ENCODE measurements at places on chromosomes 2 and 18.
A peak's percentile ranks its signal among the peaks of the same experiment; 100 is the strongest.

GRCh38 chr2:238554468-238555315 is 128.0 kb downstream of the ASB1 start:
- no peak for DNase-seq

- DNase-seq, result peak; percentile 11
Observed at GRCh38 chr2:162840598-162841246, 2.2 kb upstream of the KCNH7 start.

DNA sequence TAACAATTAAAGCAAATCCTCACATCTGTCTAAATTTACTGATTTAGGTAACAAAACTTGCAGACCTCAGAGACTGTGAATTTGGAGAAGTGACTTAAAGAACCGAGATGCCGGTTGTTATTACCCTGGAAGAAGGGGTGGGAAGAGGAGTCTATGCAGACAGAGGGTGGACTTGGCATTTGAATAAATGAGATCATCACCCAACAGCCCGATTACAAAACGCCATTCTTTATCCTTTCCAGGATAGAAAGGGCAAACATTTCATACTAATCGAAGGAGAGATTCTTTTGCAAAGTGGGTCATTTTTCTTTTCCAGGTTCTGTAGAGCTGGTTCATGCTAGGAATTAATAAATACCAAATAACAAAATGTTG is 73.1 kb upstream of the TPO start:
- DNase-seq, result no peak

GRCh38 chr2:107932488-107932887 is 53.8 kb upstream of the SLC5A7 start:
- no peak for DNase-seq

GRCh38 chr2:181836583-181836982 is 54.9 kb upstream of the ITPRID2 start:
- no peak for DNase-seq

DNA sequence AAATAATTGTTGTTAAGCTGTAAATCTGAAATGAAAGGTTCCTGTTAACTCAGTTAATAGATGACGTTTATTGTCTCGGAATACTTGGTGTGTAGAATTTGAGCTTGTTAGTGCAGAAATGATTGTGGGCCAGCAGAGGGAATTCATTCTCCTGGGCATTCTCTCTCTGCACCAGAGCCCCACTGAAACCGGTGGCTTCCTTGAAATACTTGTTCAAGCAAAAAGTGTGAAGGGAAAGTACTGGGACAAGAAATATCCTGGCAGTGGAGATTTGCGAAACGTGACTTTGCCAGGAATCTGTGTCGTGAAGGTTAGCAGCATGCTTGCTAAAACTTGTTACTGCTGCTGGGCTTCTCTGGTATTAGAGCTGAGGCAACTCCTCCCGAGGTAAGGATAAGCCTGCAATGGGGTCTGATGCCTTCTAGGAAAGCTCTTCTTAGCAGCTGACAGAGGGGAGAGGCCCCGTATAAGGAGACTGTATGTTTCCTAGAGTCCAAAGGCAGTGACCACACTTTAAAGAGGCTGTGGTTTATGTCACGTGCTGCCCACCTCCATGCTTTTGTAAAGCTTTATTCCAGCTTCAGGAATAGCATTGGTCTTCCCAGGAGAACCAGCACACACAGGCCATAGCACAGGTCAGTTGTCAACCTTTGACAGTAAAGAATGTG is 2.0 kb downstream of the ITGA6 start:
- DNase-seq, result no peak

- DNase-seq, result no peak
Observed at GRCh38 chr2:9578467-9579235, 23.0 kb upstream of the ADAM17 start.

DNA sequence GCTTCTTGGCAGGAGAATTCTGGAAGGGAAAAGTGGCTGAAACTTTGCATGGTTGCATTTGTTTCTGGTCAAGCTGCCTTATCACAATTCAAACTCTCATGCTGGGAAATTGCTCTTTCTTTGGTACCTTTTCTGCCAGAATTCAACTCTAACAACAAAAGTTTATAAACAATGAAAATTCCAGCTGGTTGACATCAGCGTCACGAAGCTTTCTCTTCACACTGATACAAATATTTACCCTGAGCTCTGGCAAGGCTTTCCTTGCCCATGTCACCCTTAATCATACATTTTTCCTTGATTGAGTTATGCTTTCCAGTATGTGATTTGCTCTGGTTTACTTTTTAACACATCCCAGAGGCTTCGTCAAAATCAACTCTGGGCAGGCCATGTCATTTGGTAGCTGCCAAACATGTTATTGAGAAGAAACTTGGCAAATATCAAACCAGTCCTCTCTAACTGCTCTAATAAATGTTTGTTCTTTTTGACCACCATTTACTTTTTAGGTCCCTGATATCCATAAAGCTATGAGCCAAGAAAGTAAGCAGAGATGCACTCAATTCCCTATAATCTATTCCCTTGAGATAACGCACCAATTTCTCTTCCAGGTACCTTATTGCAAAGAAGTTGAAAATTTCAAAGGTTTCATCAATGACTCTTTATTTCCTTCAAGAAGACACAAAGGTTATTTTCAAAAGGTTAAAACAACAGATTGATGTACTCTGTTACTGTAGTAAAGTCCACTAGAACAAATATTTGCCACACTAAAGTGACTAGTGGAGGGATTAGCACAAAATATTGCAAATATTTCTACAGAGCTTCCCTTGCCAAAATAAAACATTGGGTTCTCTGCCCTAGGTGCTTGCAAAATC is 1241.1 kb upstream of the ZEB2 start:
- DNase-seq, result no peak
